ENCODE measurements at places on chromosomes 6 and 20. TPM values are rescaled to one million over a fixed set of nuclear protein-coding genes. Genes with fewer than 3 reads are reported as not detected.

- DNase-seq = no peak
These were observed 1.0 kb downstream of the POU3F2 start for GRCh38 chr6:98835149-98836024.

GRCh38 chr6:168182366-168182765 is 103.4 kb upstream of the FRMD1 start:
- DNase-seq = no peak

GRCh38 chr20:3927486-3928291 is 38.5 kb downstream of the PANK2 start:
- no peak for DNase-seq

MICB gene
- total RNA-seq = 0.41 TPM

DNA sequence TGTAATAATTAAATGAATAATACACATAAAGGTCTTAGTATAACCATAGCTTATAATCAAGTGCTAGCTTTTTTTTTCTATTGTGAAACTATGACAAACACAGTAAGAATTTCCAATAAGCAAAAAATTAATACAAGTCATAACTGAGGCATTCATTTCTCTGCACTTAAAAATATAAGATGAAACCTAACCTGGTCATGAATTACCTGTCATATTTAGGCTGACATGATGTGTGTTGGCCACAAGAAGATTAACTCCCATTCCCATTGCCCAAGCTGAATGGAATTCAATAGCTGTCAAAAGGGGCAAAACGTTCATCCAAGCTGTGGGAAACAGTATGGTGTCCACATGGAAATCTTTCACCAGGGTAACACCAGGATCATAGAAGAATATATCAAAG is 5.4 kb downstream of the VNN2 start:
- no peak for DNase-seq

GINS1 gene
- total RNA-seq = 9.8 TPM
